ENCODE measurements at places on chromosomes 13 and 19.
A peak's percentile ranks its signal among the peaks of the same experiment; 100 is the strongest.

DNA sequence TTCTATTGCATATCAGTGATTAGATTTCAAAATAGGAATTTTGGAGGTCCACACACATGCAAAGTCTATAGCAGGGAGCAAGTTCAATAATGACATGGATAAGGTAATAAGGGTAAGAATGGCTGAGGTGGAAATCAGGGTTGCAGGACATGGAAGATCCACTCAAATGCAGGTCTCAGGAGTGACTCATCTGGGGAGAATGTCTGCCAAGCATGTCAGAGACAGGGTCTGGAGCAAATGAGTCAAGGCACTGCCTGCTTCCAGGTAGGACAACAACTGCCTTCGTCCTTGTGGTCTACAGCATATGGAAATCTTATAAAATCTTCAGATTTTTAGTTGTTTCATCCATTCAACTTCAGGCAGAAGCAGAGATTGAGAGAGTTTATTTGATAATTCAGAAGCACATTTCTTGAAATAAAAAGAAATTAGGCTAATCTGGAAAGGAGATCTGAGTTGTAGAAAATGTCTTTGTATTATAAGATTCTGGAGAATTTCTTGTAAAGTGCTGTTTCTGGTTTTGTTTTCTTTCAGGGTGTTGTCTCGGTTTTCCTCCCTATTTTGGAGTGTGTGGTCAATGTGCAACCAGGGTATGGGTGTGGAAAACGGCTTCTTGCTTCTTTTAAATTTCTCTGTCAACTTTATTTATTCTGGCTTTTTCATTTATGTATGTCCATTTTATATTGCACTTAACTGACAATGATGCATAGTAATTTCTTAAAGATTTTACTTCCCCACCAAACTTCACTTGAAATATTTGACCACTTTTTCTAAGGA lies 748.8 kb downstream of the LIG4 start:
- peak; percentile 42 for DNase-seq

DNA sequence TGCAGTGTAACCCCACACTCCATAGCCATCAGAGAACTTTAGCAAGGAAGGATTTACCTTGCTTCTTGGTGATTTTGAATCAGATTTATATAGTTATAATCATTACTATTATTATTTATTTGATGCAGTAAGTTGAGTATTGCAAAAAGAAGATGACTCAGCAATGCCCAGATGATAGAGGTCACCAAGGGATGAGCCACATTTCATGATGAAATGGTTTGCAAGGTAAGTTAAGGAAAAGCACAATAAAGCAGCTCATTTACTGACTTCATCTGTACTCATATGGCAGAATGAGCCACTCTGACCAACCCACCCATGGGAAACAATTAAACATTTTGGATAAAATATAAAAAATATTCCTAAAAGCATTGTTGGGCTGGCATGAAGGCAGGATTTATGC lies 59.1 kb downstream of the AKAP11 start:
- no peak for DNase-seq

DNA sequence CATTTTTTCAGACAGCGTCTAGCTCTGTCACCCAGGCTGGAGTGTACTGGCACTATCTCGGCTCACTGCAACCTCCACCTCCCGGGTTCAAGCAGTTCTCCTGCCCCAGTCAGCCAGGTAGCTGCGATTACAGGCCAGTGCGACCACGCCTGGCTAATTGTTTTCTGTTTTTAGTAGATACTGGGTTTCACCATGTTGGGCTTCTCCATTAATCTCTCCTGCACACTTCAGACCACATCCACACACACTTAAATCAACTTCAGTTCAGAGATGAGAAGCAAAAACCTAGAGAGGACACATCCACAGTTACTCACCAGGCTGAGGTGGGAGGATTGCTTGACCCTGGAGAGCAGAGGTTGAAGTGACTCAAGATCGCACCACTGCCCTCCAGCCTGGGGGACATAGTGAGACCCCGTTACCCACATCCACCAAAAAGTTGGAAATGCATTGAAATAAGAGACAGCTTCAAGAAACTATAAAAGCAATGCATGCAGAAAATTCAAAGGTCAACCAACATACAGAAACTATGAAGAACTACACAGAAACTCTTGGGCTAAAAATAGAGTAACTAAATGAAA lies 42.3 kb downstream of the ZNF611 start:
- DNase-seq, result no peak

GRCh38 chr13:109012115-109012514 lies 382.7 kb downstream of the MYO16 start:
- no peak for DNase-seq

- DNase-seq, result no peak
Measured at GRCh38 chr13:66530686-66531085, 699.5 kb downstream of the PCDH9 start.

GRCh38 chr13:42807866-42808265 lies 26.5 kb downstream of the FAM216B start:
- DNase-seq, result no peak
